ENCODE measurements at places on chromosomes 3 and 15.
A peak's percentile ranks its signal among the peaks of the same experiment; 100 is the strongest.

GRCh38 chr15:83873966-83874365 lies 220.0 kb downstream of the ADAMTSL3 start:
- no peak overlapping the region for H3K4me3 ChIP-seq
- no peak overlapping the region for H3K27ac ChIP-seq
- H3K27me3 ChIP-seq: no peaks in the 10 kb centered on the region
- H3K36me3 ChIP-seq: no peaks in the 10 kb centered on the region
- H3K4me1 ChIP-seq: no peaks in the 10 kb centered on the region
- DNase-seq: no peak

DNA sequence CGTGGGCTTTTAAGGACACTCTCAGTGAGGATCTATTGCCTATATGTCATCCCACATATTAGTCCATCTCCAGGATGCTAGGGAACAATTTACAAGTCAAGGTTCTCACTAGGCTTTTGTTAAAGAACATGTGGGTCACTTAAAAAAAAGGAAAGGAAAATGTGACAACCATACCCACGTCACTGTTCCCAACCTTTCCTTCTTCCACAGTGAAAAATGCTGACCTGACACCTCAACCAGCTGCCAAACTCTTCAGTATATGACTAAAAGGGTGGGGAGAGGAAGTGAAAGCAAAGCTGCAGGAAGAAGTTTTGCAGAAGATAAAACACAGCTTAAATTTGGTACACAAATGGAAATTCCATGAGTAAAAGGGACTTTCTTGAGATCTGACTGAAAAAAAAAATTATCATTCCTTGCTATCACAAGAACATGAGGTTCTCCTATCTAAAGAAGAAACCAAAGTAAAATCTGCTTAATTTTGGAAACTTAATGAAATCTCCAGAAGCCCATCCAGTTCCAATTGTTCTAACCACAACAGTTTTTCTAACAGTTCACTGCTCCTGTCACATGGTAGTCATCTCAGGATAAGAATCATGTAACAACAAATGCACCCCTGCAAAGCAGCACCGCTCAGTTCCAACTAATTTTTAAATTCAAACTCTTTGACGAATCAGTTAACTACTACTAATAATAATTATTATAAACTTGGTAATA lies 117.0 kb upstream of the TSPAN3 start:
- H3K36me3 ChIP-seq: no peaks in the 10 kb centered on the region
- no peak overlapping the region for H3K4me3 ChIP-seq
- H3K27me3 ChIP-seq: no peaks in the 10 kb centered on the region
- H3K4me1 ChIP-seq: peaks cover 25% of the 10 kb centered on the region

GRCh38 chr3:123499322-123499721 lies 50.4 kb upstream of the ADCY5 start:
- no peak overlapping the region for H3K27ac ChIP-seq
- H3K36me3 ChIP-seq: peaks cover 26% of the 10 kb centered on the region
- no peak overlapping the region for H3K4me3 ChIP-seq
- DNase-seq: no peak
- H3K27me3 ChIP-seq: no peaks in the 10 kb centered on the region
- no peaks in the 10 kb centered on the region for H3K4me1 ChIP-seq

- no peak overlapping the region for H3K4me3 ChIP-seq
- H3K4me1 ChIP-seq: no peaks in the 10 kb centered on the region
- no peak overlapping the region for H3K27ac ChIP-seq
- peaks cover 6% of the 10 kb centered on the region for H3K27me3 ChIP-seq
- no peaks in the 10 kb centered on the region for H3K36me3 ChIP-seq
- no peak for DNase-seq
These were observed 13.3 kb upstream of the GREM1 start for GRCh38 chr15:32704395-32704981.

DNA sequence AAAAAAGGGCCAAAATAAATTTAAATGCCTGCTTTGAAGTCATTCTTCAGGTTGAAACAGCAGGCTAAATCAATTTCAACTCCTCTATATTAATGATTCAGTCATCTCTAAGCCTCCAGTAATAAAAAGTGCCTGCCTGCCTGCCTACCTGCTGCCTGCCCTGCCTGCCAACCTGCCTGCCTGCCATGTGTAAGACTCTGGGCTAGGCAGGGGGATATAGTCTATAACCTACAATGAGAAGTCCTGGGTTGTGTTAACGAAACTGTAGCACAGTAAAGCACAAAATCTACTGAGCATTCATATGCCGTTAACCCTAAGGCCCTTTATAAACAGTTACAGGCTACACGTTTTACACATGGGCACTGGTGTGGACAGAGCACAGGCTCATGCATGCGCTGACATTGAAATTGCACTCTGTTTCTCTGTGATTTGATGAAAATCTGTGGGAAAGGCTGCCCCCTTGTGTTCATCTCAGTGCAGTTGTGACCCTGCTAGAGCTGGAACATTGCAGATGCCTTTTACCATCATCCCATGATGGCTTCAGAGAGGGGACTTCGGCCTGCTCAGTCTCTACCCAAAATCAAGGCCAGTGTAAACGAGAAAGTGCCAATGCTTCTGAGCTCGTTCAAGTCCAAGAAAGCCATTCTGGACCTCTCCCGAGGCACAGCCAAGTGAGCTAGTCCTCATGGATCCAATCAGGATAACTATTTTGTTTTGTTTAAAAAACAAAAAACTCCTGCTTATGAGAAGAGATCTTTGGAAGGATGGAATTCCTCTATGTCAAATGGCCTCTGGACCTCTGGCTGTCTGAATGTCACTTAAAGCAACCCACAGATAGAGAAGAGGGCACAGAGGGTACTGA lies 64.6 kb downstream of the EFL1 start:
- H3K36me3 ChIP-seq: no peaks in the 10 kb centered on the region
- H3K27ac ChIP-seq: no peak overlapping the region
- no peaks in the 10 kb centered on the region for H3K27me3 ChIP-seq
- no peak overlapping the region for H3K4me3 ChIP-seq
- H3K4me1 ChIP-seq: no peaks in the 10 kb centered on the region
- peak; percentile 80 for DNase-seq

DNA sequence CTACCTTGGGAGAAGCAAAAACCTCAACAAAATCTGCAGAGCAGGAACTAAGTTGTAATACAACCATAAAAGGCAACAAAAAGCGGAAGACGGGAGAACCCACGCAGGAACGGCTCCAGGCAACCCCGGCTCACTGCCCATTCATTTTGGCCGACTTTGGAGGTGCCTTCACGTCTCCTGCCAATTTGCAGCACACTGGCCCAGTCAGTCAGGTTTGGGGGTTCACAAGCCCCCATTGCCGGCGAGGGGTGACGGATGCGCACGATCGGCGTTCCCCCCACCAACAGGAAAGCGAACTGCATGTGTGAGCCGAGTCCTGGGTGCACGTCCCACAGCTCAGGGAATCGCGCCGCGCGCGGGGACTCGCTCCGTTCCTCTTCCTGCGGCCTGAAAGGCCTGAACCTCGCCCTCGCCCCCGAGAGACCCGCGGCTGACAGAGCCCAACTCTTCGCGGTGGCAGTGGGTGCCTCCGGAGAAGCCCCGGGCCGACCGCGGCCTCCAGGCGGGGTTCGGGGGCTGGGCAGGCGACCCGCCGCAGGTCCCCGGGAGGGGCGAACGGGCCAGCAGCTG lies 463 bp downstream of the TERC start:
- peaks cover 9% of the 10 kb centered on the region for H3K4me1 ChIP-seq
- no peaks in the 10 kb centered on the region for H3K27me3 ChIP-seq
- H3K27ac ChIP-seq: peak overlapping the region; percentile 88
- DNase-seq: peak; percentile 82
- peak overlapping the region; percentile 62 for H3K4me3 ChIP-seq
- H3K36me3 ChIP-seq: no peaks in the 10 kb centered on the region

- H3K27ac ChIP-seq: no peak overlapping the region
- no peaks in the 10 kb centered on the region for H3K27me3 ChIP-seq
- DNase-seq: no peak
- no peak overlapping the region for H3K4me3 ChIP-seq
- peaks cover 24% of the 10 kb centered on the region for H3K4me1 ChIP-seq
These were observed 3.4 kb upstream of the DUSP7 start for GRCh38 chr3:52059781-52060180.

GRCh38 chr3:141255846-141256261 lies 24.2 kb downstream of the PXYLP1 start:
- H3K4me1 ChIP-seq: no peaks in the 10 kb centered on the region
- H3K27ac ChIP-seq: no peak overlapping the region
- H3K27me3 ChIP-seq: no peaks in the 10 kb centered on the region
- no peak for DNase-seq
- no peaks in the 10 kb centered on the region for H3K36me3 ChIP-seq

- H3K4me1 ChIP-seq: peaks cover 11% of the 10 kb centered on the region
- H3K27ac ChIP-seq: no peak overlapping the region
- H3K36me3 ChIP-seq: no peaks in the 10 kb centered on the region
- no peaks in the 10 kb centered on the region for H3K27me3 ChIP-seq
- no peak for DNase-seq
These were observed 65.7 kb upstream of the CMTM7 start for GRCh38 chr3:32325927-32326326.

GRCh38 chr3:71568207-71568606 lies 15.3 kb downstream of the FOXP1 start:
- DNase-seq: no peak
- no peak overlapping the region for H3K4me3 ChIP-seq
- H3K27ac ChIP-seq: no peak overlapping the region
- H3K36me3 ChIP-seq: peaks cover 4% of the 10 kb centered on the region
- H3K27me3 ChIP-seq: no peaks in the 10 kb centered on the region
- H3K4me1 ChIP-seq: no peaks in the 10 kb centered on the region

- no peak overlapping the region for H3K4me3 ChIP-seq
- peaks cover 4% of the 10 kb centered on the region for H3K36me3 ChIP-seq
These were observed 19.2 kb downstream of the UBP1 start for GRCh38 chr3:33420966-33421365.

- H3K27me3 ChIP-seq: no peaks in the 10 kb centered on the region
- H3K36me3 ChIP-seq: no peaks in the 10 kb centered on the region
- DNase-seq: no peak
- no peaks in the 10 kb centered on the region for H3K4me1 ChIP-seq
- H3K27ac ChIP-seq: no peak overlapping the region
- no peak overlapping the region for H3K4me3 ChIP-seq
These were observed 30.4 kb upstream of the KLF13 start for GRCh38 chr15:31296219-31296645.

Measured in common myeloid progenitor, CD34-positive (primary cell).